Sigmoid colon (tissue), 7 donors: ENCODE measurements at places on chromosomes 11 and 22. TPM values are rescaled to one million over a fixed set of nuclear protein-coding genes. Genes with fewer than 3 reads are reported as not detected.

CACNA1I gene
- 0.14 TPM for total RNA-seq

GLYATL1 gene
- total RNA-seq = not detected

MS4A3 gene
- total RNA-seq = not detected

BATF2 gene
- total RNA-seq = 4.7 TPM

UBQLN3 gene
- total RNA-seq = 1.1 TPM

C11orf91 gene
- total RNA-seq = not detected

PATE2 gene
- total RNA-seq = not detected

NXPE2 gene
- total RNA-seq = 1.4 TPM

TUT1 gene
- 7.1 TPM for total RNA-seq

- no peak for DNase-seq
Observed at GRCh38 chr22:42000466-42000865, 1.9 kb downstream of the WBP2NL start.

- DNase-seq = no peak
Observed at GRCh38 chr11:13055200-13055599, 46.1 kb downstream of the RASSF10 start.

- DNase-seq = no peak
Observed at GRCh38 chr11:8204025-8204424, 35.2 kb upstream of the RIC3 start.

DNA sequence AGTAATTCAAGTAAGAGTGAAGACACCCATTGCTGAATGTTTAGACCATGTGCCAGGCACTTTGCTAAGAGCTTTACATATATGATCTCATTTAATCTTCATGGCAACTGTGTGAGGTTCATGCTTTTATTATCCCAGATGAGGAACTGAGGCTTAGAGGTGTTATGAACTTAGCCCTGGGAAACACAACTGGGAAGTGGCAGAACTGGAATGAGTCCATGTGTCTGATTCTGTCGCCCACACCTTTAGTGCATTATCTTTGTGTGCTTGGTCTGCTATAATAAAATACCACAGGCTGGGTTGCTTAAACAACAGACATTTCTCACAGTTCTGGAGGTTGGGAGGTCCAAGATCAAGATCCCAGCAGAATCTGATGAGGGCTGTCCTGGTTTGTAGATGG, 108.7 kb upstream of the PLET1 start:
- no peak for DNase-seq

- no peak for DNase-seq
Observed at GRCh38 chr22:35674335-35674734, 26.1 kb downstream of the APOL6 start.

DNA sequence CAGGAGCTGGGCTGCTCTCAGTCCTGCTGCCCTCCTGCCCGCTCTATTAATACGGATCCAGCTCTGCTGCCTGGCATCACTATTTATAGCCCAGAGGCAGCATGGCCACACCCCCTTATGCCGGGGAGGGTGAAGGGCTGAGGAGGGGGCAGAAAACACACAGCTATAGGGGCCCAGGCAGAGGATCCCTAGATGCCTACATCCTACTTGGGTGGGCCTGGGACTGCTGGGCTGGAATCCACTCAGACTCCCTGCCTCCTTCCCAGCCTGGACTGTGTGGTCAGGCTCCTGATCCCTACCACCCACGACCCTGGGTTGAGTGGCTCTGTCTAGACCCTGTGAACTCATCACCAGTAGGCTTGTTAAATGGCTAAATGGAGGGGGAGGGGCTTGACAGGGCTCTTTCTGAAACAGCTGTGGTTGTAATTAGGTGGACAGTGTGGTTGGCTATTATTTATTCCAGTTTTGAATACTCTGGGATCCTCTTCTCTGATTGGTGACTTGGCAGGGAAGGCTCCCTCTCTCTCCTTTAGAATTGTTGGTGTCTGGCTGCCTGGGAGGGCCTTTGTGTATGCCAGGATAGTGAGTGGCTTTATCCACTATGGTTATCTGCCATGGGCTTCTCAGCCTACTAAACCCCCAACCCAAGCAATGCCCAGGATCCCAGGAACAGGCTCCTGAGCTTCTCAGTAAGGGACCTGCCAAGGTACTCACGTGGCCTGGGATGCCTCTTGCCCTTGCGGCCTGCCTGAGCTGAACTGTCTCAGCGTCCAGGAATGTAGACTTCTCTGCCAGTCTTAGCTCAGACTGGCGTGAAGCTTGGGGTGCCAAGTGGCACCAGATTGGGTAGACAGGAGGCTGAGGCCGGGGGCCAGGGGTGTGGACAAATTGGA, 15.2 kb downstream of the PHLDB1 start:
- no peak for DNase-seq

DNA sequence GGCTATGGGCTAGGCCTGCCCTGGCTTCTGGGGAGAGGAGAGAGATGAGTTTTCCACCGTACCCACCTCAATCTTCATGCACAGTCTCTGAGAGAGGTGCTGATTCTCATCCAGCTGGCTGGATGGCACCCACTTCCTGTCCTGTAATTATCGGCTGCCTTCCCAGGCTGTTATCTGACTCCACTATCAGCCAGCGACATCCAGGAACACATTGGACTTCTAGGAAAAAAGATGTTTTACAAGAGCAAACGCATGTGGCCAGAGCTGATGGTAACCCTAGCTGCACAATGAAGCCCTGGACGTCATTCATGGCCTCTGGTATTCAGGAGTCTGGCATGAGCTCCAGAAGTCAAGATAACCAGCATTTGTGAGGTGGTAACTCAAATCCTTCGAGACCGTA, 137.4 kb downstream of the EHF start:
- no peak for DNase-seq
